Activated T-cell treated with anti-CD3 and anti-CD28 coated beads, Interleukin-2, amount 50 U/mL, for 72 hours (primary cell): ENCODE measurements at places on chromosomes 2 and 18.
A peak's percentile ranks its signal among the peaks of the same experiment; 100 is the strongest.

GRCh38 chr2:84234103-84234502, 225.0 kb downstream of the SUCLG1 start:
- H3K36me3 ChIP-seq, result no peaks in the 10 kb centered on the region
- H3K27me3 ChIP-seq, result peaks cover 6% of the 10 kb centered on the region
- no peaks in the 10 kb centered on the region for H3K4me1 ChIP-seq
- no peak for DNase-seq
- no peak overlapping the region for H3K4me3 ChIP-seq
- H3K27ac ChIP-seq, result no peak overlapping the region

DNA sequence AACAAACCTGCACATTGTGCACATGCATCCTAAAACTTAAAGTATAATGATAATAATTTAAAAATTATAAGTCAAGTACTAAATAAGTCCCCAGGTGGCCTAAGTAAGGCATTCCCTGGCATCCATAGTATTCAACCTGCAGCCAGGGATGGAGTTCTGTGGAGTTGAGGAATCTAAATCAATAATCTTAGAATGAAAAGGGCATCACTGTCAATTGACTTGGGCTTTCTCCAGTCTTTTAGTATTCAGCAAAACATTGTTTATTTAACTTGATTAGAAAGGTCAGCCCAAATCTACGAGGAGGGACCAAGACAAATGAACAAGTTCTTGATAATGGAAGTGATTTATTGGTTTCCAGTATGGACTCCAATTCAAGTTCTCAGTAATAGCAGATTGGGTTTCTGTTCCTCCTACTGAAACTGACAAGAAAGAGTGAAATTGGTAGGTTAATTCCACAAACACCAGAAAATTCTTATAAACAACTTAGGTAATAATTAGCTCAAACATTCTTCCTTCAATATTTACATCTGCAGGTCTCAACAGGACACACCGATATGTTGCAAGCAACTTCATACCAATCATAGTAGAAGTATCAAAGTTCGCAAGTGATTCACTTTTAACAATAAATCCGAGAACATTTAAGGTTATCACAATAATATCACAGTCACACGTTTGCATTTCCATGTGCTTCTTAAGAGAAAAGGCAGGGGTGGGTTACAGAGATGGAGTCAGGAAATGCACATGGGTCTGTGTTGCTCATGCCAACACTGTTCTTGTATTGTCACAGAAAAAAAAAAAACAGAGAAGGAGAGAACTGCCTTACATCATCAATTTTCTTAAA, 51.7 kb upstream of the EHBP1 start:
- no peaks in the 10 kb centered on the region for H3K4me1 ChIP-seq
- peaks cover 8% of the 10 kb centered on the region for H3K27me3 ChIP-seq
- H3K4me3 ChIP-seq, result no peak overlapping the region
- no peak overlapping the region for H3K27ac ChIP-seq

GRCh38 chr2:112646791-112647689, 1.3 kb downstream of the SLC20A1 start:
- H3K4me1 ChIP-seq, result peaks cover 73% of the 10 kb centered on the region
- peak overlapping the region; percentile 96 for H3K27ac ChIP-seq
- peaks cover 35% of the 10 kb centered on the region for H3K36me3 ChIP-seq
- H3K4me3 ChIP-seq, result peak overlapping the region; percentile 99

DNA sequence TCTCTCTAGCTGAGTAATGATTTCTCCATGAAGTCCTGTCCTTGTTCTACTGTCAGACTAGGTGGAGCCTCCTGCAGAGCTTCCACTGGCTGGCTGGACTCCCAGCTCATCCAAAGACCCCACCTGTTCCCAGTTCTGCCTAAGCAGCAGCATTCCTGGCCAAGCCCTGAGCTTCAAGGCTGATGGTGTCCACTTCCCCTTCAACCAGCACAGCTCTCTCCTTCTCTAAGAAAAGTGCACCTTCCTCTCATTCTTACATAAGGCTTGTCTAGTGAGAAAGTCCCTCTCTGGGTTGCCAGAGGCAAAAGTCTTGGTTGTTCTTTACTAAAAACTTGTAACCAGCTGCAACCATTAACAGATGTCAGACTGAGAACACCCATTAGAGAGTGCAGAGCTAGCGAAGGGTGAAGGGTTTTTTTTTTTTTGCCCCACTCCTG, 58.9 kb downstream of the CXCR4 start:
- H3K27ac ChIP-seq, result peak overlapping the region; percentile 43
- H3K4me1 ChIP-seq, result peaks cover 68% of the 10 kb centered on the region
- H3K27me3 ChIP-seq, result no peaks in the 10 kb centered on the region
- H3K4me3 ChIP-seq, result no peak overlapping the region

GRCh38 chr2:216922175-216922780, 62.4 kb upstream of the TNP1 start:
- no peak overlapping the region for H3K27ac ChIP-seq
- no peaks in the 10 kb centered on the region for H3K4me1 ChIP-seq
- H3K4me3 ChIP-seq, result no peak overlapping the region
- DNase-seq, result no peak
